EH (cell line): ENCODE measurements at places on chromosomes 1 and 21.

DNA sequence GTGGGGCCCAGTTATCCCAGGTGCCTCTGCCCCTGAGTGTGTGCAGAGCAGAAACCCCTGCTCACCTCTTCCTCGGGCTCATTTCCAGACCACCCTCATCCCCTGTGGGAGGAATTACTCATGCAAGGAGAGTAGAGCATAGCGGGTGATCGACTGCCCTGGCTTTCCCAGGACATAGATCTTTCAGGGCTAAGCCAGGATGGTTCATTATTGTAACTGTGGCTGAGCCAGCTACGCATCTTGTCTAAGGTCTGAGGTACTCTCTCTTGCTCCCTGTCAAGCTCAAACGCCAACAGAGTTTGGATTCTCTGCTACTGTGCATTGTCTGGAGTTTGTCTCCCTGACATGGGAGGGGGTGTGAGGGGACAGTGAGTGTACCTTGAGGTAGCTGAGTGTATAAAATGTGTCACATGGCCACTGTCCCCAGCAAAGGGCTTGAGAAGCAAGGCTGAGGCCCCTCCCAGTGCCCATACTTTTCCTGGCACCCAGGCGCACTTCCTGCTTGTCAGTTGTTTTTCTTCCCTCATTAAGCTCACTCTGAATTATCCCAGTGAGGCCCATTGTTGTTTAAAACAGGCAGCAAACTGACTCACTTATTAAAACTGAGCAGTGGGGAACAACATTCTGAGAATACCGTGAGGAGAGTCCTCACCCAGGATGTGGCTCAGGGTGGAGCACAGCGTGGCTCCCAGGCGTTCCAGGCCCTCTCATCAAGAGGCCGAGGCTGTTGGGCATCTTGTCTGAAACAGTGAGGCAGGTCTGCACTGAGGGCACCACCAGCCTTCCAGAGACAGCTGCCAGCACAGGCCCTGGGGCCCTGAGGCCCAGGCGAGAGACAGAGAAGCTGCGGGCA, 92.9 kb downstream of the LAMC2 start:
- DNase-seq, result peak; percentile 98

- DNase-seq, result no peak
Observed at GRCh38 chr1:74463333-74463988, 49.0 kb downstream of the LRRC53 start.

DNA sequence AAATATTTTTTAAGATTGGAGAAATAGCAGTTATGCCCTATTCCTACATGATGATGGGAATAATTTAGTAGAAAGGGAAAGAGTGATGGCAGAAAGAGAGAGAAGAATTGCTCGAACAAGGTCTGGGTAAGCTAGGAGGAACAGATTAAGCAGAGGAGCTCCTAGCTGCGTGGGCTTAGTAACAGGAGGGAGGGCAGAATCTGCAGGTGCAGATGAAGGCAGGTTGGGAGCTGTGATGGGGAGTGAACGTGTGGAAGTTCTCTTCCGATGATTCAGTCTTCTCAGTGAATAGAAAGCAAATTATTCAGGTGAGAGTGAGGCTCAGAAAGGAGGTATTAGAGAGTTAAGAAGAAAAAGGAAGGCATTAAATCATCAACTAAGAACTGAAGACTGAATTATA, 8.3 kb upstream of the CR1 start:
- DNase-seq, result no peak

DNA sequence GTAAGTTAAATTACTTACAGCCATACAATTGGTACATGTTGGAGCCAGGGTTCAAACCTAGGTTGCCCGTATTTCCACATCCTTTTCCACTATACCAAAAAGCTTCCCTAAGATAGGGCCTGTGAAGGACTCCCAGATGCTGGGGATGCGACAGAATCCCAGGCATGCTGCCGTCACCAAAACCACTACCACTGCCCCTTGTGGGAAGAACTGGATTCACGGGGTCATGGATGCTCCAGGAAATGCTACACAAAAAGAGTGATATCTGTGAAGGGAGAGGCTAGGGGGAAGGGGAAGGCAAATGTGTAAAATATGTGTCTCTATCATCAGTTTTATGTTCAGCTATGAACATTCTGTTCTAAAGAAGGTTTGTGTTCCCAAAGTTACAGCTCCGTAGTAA, 133.9 kb upstream of the IVNS1ABP start:
- DNase-seq, result no peak

DNA sequence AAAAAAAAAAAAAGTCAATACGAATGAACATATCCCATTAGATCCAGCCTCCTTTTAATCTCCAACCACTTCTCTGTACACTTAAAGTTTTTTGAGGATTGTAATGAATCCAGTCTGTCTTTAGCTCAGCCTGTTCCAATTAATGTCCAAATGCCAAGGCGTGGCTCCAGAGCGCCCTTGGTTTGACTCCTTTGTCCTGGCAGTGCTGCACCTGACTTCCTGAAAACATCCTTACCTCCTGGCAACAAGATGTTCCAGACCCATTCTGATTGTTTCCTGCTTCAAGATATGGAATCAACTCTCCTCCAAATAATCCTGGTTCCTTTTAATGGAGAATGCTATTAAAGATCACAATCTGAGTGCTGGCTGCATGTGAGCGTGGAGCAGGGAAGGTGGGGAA, 74.1 kb upstream of the FAM20B start:
- no peak for DNase-seq

DNA sequence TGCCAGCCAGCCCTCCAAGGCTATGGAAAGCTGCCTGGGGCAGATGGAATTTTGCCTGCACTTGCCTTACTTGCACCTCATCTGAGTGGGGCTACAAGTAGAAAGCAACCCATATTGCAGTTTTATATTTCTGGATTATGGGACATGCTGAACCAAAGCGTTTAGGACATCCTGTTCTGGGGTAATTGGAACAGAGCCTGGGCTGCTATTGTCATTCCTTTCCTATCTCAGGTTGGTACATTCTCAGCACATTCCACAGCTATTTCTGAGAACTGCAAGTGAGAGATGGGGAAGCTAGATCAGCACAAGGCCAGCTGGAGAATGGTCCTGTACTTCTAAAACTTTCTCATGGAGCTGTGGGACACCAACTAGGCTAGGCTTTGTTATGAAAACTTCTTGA, 713.8 kb downstream of the KCNT2 start:
- DNase-seq, result peak; percentile 50

- DNase-seq, result no peak
Observed at GRCh38 chr1:172352435-172352834, 68.0 kb upstream of the C1orf105 start.

- DNase-seq, result peak; percentile 90
Observed at GRCh38 chr1:3553166-3553939, 58.0 kb downstream of the MEGF6 start.

- DNase-seq, result no peak
Observed at GRCh38 chr1:22461678-22462527, 10.3 kb downstream of the ZBTB40 start.

DNA sequence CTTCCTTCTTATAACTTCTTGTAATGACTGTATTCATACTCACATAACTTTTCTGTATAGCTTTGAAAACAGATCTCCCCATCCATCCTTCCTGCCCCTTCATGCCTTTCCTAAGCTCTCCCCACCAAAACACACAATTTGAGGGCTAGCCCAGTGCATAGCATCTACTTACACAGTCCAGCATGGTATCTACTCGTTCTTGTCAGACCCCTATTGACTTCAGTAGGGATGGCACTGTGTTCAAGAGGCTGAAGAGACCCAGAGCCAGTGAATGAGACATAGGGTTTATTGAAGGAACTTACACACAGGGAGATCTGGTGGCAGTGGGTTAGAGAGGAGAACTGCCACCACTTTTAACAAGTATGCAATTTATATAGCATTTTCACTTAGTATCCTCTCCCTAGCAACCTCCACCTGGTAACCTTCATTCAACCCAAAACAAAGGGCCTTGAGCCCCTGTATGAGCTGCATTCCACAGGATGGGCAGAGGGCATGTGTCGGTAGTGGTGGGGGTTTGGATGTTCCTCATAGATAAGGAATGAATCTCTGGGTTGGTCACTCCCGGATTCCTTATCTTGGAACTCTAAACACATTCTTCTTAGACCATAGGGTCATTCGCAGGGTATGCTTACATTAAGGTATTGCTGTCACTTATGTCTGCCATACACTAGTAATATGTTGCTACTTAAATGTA, 64.9 kb upstream of the GNG12 start:
- DNase-seq, result peak; percentile 23

GRCh38 chr1:102970496-102971078, 137.7 kb downstream of the COL11A1 start:
- DNase-seq, result peak; percentile 69

DNA sequence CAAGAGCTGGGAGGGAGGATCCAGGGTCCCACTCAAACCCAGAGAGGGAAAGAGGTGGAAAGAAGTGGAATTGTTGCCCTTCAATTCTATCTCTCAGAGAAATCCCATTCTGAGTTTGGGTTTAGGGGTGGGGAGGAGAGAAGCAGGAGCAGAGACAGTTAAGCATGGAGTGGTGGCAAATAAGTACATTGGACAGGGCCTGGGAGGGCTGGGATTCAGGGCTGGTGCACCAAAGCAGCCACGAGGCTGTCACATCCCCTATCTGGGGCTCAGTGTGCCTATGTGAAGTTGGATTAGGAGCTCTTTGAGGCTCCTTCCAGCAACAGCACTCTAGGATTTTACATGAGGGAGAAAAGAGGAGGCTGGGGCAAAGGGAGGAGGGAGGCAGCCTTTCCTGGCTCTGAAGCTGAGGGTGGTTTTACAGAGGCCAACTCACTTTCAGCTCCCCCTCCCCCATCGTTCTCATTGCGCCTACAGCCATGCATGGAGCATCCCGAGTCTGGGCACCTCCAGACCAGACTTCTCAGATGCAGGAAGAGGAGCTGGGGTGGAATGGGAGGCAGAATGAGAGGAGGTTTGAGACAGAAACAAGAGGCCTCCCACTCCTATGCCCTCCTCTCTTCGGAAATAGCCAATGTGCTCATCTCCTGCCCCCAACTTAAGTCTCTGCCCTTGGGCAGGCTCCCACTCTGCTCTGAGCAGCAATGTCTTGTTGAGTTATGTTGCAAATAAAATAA, 3.0 kb upstream of the SYT6 start:
- no peak for DNase-seq

GRCh38 chr1:220970311-220970710, 91.1 kb downstream of the HLX start:
- peak; percentile 58 for DNase-seq

GRCh38 chr1:223482766-223483165, 89.6 kb downstream of the CCDC185 start:
- no peak for DNase-seq

- DNase-seq, result peak; percentile 54
Observed at GRCh38 chr1:155889566-155889965, 21.6 kb downstream of the RIT1 start.

GRCh38 chr1:207651583-207651982, 6.7 kb downstream of the CR1L start:
- no peak for DNase-seq

GRCh38 chr1:7456722-7457082, 314.4 kb upstream of the VAMP3 start:
- no peak for DNase-seq
